ENCODE measurements at places on chromosomes 6 and 20.

DNA sequence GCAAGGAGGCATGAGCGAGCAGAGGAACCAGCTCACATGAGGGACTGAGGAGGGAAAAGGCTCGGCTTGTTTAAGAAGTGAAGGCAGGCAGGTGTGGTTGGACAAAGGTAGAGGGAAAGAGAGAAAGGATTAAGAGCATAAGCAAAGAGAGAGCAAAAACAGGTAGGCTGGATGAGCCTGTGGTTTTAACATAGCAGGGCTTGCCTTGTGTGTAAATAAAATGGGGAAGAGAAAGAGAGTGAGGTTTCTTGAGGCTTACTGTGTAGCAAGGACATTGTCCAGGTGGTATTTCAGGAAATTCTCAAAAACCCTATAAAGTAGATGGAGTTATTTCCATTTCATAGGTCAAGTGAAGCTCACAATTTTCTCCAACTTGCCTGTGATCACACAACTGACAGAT lies 93.9 kb upstream of the HDAC2 start:
- DNase-seq = no peak

GRCh38 chr6:57252137-57252536 lies 30.0 kb upstream of the RAB23 start:
- DNase-seq = no peak

DNA sequence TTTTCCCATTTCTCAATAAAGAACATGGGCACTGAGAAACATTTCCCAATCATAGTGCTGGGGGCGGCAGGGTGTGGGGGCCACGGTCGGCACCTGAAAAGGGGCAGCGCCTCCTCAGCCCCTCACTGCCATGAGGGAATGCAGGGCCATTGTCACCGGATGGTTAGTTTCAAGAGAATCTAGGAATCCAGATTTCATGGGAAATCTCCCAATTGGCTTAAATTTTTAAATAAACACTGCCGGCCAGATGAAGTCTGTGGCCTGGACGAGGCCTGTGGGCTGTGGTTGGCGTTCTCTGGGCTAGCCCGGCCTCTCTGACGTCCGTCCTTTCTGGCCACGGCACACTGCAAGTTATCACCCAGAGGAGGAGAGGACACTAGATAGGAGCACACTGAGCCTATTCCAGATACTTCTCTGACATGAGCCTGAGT lies 25.6 kb downstream of the MANBAL start:
- no peak for DNase-seq

DNA sequence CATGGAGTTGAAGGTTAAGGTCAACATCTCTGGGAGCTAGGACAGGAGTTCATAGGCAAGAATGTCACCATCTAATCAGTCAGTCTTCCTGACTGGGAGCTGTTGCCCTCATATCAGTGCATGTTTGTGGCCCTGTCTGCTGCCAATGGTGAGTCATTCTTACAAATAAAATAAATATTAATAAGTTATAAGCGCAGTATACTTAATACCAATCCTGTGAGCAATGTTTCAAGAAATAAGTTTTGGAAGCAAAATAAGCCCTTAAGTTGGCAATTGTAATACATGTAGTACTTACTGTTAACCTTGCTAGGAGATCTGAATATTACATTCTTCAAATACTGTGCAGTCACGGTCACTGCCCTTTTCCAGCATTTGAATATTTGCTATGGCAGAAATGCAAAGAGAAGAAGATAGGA lies 20.2 kb upstream of the MDGA1 start:
- no peak for DNase-seq

DNA sequence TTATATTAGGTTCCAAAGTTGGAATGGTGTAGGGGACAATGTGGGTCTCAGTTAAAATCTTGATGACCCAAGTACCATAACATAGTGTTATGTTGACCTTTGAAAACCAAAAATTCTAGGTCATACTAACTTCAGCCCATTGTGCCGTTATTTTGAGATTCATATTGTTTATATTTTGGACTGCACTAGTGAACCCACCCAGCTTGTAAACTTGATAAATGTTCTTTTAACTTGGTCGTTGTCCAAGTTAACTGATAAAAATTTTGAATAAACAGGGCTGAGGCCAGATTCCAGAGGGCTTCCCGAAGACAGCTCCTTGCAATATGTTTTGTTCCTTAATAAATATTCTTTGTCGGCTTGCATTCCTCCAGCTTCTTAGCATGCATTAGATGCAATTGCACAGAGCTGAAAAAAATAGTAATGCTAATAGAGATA lies 90.3 kb downstream of the BCAS1 start:
- DNase-seq = no peak

- DNase-seq = no peak
These were observed 33.0 kb downstream of the SAMD3 start for GRCh38 chr6:130189531-130190397.

DNA sequence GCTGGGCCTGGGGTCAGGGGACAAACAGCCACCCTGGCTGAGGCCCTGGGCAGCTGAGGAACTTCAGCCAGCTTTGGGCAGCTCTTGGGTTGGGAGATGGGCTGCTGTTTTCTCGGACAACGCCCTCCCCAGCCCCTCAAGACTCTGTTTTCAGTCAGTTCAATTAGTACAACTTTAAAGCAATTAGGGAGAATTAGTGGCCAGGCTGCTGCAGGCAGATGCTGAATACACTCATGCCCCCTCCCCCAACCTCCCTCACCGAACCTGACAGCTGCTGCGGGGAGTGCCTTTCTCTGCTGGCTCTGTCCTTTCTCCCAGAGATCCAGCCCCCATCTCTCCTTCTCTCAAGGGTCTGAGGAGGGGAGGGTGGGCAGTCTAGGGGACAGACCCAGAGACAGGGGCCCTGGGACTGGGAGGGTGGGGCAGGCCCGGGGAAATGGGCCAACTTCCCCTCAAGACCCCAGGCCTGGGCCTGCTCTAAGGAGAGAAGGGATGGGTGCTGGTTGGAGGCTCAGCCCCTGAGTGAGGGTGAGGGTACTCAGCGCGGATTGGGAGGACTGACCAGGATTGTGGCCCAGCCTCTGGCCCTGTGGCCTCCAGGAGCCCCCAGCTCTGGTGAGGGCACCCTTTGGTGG lies 17.8 kb upstream of the MYT1 start:
- DNase-seq = no peak

GRCh38 chr20:24983896-24984295 lies 8.7 kb downstream of the APMAP start:
- no peak for DNase-seq

DNA sequence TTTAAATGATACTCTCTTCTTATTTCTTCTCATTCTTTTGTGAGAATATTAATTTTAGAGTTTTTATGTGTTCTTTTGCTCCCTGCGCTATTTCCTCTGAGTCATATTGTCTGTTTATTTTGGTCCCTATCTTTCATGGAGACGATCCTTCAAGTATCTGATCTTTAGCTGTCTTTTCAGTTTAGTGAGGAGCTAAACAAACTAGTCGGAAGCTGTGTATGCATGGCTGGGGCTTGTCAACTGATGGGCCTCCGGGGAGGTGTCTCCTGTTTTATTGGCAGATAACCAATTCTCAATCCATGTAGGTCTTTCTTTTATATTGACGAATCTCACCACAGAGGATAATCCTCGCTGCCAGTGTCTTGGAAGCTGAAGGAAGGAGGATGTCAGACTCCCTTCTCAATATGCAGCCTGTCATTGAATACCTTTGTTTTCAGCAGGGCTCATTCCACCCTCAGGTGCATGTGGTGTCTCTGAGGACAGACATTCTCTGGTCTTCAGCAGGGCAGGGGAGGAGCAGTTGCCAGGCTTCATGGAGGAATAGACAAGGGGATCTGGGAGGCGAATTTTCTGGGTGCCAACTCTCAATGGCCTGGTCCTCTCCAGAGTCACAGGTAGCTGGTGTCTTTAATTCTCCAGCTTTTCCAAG lies 64.9 kb downstream of the RNF182 start:
- DNase-seq = no peak

DNA sequence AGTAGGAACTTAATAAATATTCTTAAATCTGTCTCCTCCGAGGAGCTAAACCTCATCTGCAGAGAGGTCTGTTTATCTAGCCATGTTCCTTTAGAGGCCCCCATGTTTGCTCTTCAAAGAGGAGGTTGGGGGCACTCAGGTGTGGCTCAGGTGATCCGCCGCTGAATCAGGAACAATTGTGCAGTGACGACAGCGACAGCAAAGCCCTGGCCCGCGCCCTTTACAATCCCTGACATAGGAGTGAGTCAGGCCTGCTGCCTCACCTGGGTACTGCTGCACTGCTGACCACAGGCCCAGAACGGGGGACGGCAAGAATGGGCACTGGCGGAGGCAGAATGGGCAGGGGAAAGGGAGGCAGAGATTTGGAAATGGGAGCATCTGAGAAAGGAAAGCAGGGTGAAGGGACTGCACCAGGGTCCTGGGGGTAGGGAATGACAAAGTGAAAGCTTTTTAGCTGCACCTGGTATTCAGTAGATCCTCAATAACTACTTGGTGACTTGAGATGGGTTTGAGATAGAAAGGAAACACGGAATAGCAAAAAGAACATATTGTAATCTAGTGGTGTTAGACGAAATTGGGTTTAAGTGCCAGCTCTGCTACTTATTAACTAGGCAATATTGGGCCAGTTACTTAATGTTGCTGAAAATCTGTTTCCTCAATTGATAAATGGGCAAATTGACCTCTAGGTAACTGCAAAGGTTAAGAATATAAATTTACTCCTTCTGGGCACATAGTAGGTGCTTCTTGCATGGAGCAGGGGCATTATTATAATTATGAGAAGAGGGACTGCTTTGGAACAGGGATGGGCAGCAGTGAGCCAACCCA lies 5.4 kb upstream of the IER3 start:
- no peak for DNase-seq

GRCh38 chr6:169897601-169898358 lies 146.4 kb downstream of the ERMARD start:
- no peak for DNase-seq

GRCh38 chr6:116556065-116556464 lies 2.5 kb downstream of the CALHM4 start:
- DNase-seq = no peak

DNA sequence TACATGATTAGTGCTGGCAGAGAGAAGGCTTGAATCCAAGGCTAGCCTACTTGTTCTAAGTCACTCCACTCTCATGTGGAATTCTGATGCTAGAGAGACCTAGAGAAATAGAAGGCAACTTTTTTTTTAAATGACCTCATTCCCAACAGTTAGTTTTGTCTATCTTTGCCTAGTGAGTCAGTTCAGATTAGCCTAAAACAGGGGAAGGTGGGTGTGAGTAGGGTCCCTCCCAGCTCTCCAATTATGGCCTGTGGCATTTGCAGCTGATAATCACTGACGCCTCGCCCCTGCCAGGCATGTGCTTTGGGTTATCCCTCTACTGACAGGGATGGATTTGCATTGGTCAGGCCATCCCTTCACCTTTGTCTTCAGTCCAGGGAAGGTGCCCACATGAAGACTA lies 13.6 kb downstream of the TXLNB start:
- no peak for DNase-seq

DNA sequence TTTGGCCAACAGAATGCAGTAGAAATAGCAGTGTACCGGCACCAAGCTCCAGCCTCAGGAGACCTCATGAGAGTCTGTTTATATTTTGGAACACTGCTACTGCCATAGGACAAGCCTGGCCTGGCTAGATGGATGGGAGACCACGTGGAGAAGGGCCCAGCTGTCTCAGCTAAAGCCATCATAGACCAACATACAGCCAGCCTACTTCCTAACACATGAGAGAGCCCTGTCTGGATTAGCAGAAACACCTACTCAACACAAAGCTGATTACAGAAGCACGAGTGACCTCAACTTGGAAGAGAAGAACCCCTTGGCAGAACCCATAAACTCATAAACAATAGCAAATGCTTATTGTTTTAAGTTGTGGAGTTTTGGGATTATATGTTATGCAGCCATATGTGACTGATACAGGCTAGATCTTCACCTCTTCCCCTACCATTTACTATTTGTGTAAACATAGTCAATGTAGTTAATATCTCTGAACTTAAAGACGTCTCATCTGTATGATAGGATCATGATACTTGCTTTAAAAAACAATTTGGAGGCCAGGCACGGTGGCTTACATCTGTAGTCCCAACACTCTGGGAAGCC lies 199.4 kb upstream of the ZNF217 start:
- no peak for DNase-seq

DNA sequence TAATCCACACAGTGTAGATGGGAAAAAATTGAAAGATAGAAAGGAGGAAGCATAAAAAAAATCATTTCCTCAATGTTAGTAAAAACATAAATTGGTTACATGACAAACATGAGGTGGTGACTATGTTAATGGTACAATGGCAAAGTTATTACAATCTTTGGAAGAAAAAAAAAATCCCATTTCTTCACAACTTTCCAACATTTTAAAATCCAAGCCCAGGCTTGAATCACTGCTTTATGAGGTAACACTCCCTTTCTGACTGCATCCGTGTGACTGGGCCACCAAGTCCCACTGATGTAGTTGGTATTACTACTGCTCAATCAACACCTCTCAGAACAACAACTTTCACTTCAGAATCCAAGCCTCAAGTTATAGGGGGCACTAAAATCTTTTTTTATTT lies 160.4 kb downstream of the BTBD9 start:
- no peak for DNase-seq

GRCh38 chr6:111642463-111643158 lies 36.9 kb upstream of the TRAF3IP2 start:
- DNase-seq = no peak

- DNase-seq = no peak
These were observed 31.1 kb downstream of the SERPINB6 start for GRCh38 chr6:2940010-2940850.

DNA sequence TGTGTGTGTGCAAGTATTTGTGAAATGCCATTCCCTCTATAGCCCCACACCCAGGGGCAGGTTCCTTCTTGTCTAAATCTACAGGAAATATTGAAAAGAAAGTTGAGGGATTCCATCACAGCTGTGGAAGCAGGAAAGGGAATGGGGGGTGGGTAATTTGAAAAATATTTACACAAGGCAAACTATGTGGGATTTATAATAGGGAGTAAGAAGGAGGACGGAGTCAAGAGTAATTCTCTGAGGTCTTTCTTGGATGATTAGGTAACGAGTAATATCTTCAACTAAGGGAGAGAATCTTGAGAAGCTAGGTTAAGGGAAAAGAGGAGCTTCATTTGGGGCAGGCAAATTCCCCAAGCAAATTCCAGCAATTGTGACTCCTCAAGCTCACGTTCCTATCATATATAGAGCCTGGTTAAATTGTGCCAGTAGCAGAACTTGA lies 113.5 kb upstream of the SGK1 start:
- no peak for DNase-seq

DNA sequence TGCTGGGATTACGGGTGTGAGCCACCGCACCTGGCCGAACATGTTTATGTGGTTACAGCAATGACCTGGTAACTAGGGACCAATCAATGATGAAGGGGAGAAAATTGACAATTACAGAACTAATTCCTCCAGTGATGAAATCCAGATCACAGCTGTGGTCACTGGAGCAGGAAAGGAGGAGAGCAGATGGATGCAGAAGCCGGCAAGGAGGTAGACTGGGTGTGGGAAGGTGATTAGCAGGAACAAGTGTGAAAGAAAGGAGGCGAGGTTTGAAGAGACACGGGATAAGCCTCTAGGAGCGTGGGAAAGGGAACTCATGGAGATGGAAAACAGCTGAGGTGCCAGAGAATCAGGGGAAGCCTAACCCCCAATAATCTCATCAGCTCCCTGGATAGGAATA lies 17.2 kb upstream of the SPAG4 start:
- no peak for DNase-seq
